ENCODE measurements at places on chromosomes 4 and X.

GRCh38 chrX:78748846-78749245 is 1.3 kb downstream of the LPAR4 start:
- DNase-seq = no peak

DNA sequence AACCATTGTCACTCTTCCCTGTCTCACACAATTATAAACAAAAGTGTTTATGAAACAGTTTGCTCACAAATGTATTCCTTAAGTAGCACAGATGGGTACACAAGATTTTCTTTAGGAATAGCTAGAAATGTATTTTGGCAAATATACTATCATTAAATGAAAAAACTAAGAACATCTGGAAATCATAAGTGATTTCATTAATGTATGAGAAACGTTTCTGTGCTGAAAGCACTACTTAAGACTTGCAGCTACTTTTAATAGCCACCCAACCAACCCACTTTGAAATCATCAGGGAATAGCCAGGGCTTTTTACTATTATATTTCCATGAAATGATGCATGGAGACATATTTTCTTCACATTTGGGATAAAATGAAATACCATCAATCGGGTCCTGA is 62.3 kb upstream of the NAP1L5 start:
- DNase-seq = no peak

DNA sequence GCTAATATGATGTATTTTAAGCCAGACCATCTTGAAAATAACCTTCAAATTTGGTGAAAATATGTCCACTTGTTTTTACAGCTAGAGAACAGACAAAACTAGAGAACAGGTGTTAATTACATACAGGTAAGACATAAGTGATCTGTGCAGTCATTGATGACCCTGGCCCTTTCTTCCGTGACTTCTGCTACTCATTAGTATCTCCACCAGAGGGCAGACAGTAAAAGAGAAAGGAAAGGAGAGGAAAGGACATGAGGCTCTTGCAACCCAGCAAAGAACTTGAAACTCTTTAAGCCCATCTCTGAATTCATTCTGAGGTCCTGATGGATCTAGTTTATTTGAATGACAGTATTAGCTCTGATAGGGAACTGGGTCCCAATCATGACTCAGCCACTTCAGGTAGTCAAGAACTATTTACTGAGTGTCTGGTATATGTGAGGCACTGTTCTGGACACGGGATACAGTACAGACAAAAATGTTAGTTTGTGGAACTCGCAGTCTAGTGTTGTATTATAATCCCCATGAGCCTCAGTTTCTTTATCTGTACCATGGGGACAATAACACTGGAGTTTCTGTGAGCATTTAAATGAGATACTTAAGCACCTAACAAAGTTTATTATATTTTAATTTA is 121.0 kb upstream of the TEX13D start:
- no peak for DNase-seq

- DNase-seq = no peak
Measured at GRCh38 chr4:168841000-168841671, 168.9 kb downstream of the CBR4 start.

- DNase-seq = no peak
Measured at GRCh38 chr4:9970399-9971011, 50.8 kb downstream of the SLC2A9 start.

- DNase-seq = no peak
Measured at GRCh38 chrX:119411959-119412358, 12.8 kb downstream of the SLC25A43 start.

- DNase-seq = no peak
Measured at GRCh38 chrX:137749246-137749645, 183.3 kb downstream of the ZIC3 start.
